ENCODE measurements at places on chromosomes 12 and 14.

DNA sequence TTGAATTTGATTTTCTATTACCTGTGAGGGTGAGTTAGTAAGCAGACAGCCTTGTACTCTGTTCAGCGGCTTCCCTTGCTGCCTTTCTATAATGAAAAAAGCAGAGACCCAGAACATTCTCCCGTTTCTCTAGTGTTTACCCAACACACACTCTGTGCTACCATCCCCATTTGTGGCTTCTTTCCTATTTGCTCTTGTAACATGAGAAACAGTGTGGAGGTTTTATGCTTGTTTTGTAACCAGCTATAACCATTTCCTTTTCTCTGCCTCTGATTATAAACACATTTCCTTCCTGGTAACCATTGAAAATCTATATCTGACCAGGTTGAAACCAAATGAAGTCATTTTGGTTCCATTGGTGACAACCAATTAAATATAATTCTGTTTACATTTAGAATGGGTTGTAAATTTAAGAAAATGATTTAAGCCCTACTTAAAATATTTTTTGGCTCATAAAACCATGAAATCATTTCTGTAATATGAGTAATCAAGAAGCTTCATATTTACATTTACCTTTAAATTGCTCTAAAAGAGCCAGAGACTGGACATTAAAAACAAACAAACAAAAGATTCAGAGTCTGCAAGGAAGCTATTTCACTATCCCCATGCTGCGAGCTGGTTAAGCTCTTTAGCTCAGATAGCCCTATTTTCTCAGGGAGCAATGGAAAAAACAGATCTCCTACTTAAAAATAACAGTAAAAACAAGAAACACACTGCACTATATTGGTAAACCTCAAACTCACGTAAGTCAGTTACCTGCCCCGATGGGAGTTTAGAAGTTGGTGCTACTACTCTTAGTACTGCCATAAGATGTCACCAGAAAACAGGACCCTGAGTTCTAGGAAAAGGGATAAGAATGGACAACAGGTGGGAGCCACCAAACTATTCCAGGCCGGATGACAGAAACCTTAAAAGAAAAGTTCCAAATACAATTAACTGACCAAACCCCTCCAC is 206.5 kb upstream of the EEA1 start:
- no peak for DNase-seq

GRCh38 chr14:92579244-92579936 is 65.8 kb downstream of the RIN3 start:
- DNase-seq = no peak

GRCh38 chr12:87270919-87271318 is 758.3 kb downstream of the C12orf50 start:
- no peak for DNase-seq

DNA sequence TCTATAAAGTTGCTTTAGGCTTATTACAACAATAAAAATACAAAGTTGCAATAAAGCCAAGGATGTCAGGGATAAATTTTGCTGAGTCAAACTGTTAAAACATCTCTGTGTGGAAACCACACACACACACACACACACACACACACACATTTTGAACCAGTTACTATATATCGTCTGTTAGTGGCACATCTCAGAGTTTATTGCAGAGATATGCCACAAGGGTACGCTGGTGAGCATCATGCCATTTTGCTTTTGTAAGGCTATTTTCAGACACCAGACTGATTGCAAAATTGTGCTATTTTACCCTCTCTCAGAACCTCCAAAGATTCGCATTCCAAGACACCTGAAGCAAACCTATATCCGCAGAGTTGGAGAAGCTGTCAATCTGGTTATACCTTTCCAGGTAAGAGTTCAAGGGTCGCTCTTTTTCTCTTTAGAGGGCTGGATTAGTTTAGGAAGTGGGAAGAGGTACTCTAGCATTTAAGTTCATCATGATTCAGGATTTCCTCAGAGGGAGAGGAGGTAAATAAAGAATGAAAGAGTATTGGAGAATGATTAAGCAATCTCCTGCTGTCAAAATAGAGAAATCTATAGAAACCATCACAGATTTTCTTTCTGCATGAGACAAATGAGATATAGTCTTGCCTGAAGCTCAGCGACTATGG is 27.3 kb upstream of the CHPT1 start:
- DNase-seq = no peak

- DNase-seq = no peak
Observed at GRCh38 chr12:132824053-132824452, 4.6 kb downstream of the GOLGA3 start.

DNA sequence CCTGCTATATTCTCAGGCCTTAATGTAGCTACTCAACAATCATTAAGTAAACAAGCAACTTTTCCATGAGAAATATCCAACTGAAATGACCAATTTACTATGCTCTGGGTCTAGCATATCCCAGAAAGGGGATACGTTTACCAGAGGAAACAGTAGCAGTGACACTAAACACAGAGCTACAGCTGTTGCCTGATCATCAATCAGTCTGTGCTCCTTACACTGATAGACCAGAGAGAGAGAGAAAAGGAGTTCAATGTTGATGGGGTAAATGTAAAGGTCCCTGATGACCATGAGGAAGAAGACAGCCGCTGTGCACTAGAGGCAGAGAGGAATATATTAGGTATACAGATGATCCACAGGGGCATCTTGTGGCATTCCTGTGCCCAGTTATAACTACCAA is 397.2 kb upstream of the USP15 start:
- no peak for DNase-seq

- DNase-seq = no peak
Observed at GRCh38 chr14:24456980-24457379, 14.4 kb upstream of the SDR39U1 start.

- no peak for DNase-seq
Observed at GRCh38 chr14:88962356-88962755, 137.9 kb downstream of the TTC8 start.

GRCh38 chr12:65731771-65732170 is 92.5 kb upstream of the HMGA2 start:
- DNase-seq = no peak

GRCh38 chr12:53532021-53532420 is 24.7 kb upstream of the NPFF start:
- DNase-seq = no peak

DNA sequence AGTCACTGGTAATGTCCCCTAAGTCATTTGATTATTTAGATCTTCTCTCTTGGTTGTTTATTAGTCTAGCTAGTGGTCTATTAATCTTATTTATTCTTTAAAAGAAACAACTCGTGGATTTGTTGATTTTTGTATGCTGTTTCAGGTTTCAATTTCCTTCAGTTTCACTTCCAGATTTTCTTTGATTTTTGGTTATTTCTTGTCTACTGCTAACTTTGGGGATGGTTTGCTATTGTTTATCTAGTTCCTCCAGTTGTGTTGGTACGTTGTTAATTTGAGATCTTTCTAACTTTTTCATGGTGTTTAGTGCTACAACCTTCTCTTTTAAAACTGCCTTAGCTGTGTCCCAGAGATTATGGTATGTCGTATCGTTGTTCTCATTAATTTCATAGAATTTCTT is 18.5 kb upstream of the CD69 start:
- no peak for DNase-seq

GRCh38 chr12:4440187-4440941 is 5.3 kb downstream of the FGF6 start:
- no peak for DNase-seq

GRCh38 chr14:88829188-88829587 is 4.7 kb downstream of the TTC8 start:
- DNase-seq = no peak

- DNase-seq = no peak
Observed at GRCh38 chr14:82425261-82425660, 891.6 kb upstream of the SEL1L start.

DNA sequence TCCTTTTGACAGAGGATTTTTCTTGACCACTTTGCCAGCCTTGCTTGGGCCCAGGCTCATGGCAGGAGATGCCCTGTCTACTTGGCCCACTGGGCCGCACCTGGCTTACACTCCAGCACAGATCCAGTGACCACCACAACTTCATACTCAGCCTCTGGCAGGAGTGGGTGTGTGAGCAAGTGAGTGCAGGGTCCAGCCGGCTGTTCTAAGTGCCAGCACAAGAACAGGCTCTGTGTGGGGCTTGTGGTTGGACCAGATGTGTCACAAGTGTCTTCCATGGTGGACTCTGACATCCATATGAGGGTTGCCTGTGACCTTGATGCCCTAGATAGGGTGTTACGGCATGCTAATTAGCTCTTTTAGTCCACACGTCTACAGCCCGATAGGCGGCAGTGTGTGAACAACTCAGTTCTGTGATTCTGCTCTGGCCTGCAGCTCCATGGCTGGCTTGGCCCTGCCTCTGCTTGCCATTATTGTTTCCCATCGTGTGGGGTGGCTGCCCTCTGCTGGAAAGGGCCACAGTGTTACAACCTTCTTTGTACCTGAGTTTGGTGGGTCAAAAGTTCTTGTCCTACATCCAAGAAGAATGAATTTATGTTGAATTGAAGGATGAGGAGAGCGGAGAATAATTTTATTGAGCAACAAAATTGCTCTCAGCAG is 1089.1 kb downstream of the SLC6A15 start:
- DNase-seq = peak; percentile 29

- DNase-seq = peak; percentile 73
Observed at GRCh38 chr12:55019784-55020183, at the start of gene NEUROD4. Gene NEUROD4 (plus strand): TSS chr12:55019974. CDS start chr12:55026440, 6,466 bp downstream.

DNA sequence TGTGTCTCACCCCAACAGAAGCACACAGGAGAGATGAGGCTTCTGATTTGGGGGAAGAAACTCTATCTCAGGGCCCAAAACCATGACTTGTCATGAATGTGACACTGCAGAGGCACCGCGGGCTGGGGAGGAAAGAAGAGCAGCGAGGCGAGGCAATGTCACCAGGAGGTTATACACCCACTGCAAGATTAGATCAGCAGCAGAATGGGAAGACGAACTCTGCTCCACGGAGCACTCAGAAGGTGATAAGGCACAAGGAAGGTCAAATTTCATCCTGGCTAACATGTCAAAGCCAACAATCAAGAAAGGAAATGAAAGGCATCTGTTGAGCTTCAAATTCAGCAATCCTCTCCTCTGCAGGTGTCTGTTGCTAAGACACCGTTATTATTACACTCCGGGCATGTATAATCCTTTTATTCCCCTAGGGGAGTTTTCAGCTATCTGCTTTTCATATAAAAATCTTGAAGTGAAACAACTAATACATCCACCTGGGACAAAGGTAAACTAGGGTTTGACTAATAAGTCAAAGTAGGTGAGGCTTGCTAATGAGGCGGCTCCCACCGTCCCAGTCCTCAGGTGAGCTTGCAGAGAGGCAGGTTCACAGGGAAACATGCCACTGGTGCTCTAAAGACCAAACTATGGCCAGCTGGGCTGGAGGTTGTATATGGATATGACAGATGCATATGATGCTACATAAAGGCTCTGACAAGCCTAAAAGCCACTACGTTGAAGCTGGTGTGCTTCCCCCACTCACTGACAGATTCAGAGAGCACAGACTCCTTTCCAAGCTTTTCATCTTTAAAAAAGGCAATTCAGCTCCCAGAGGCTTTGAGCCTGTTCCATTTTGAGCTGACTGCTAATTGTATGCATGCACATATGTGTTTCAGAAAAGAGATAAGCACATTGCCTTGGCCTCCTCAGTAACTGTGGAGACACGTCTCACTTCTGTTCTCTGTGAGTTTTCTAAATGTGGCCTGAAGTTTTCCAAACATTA is 221.2 kb downstream of the NELL2 start:
- DNase-seq = no peak

DNA sequence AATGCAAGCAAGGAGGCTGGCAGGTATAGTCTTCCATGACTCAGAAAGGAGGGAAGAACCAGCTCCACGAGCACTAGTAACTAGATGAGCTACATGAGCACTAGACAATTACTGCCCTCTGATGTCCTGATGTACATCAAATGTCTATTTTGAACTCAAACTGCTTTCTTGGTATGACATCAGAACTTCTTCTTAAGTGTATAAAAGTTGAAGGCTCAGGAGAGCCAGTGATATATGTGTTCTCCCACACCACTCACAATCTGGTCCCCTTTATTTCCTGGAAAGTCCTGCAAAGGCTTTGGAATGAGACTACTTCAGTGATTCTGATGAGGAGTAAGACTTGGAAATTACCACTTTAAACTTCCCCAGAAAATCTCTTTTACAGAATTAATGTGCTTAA is 18.5 kb upstream of the DHRS7 start:
- peak; percentile 30 for DNase-seq

- peak; percentile 71 for DNase-seq
Observed at GRCh38 chr14:65019944-65020566, 33.4 kb downstream of the FNTB start.

- DNase-seq = no peak
Observed at GRCh38 chr14:94345344-94346064, 22.4 kb upstream of the SERPINA6 start.

- DNase-seq = no peak
Observed at GRCh38 chr12:85796001-85796400, 40.2 kb downstream of the RASSF9 start.

GRCh38 chr14:68468437-68469207 is 324.2 kb downstream of the ZFP36L1 start:
- no peak for DNase-seq

DNA sequence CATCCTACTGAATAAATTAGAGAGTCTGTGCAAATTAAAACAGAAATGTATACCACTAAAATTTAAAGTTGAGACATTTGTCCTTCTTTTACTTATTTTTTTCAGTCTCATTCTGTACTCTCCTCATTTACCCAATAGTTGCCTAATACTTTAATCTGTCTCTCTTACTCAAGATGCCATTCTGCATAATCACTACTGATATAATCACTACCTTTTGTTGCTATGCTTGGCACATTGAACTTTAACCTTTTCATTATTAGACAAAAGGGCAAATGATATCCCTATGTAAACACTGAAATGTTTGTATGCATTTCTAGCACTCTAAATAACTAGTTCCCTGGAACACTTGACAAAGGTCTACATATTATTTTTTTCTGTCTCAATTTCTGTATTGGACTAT is 1108.3 kb upstream of the FLRT2 start:
- DNase-seq = no peak

DNA sequence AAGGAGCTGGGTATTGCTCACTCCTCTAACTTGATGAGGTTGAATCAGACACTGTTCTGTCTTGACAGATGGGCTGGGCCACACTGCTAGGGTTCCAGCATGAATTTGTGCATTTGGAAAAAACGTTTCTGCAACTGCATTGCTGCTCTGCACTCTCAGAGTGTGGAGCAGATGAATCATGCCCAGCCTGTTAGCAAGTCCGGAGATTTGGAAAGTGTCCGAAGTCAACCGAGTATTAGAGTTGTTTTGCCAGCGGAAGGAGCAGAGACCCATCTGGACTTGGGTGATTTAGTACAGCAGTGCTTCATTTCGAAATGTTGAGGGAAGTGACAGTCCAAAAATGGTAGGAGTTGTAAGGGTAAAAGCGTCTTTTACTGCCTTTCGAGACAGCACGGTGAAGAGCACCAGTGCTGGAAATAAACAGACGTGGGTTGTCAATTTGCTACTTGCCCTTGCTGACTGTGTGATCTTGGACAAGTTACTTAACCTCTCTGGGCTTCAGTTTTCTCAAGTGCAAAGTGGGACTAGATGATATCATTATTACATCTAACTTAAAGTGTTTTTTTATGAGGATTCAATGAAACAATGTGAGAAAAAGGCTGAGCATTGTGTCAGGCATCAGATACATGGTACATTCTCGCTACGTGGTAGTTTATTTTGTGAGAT is 139.5 kb downstream of the CHST11 start:
- no peak for DNase-seq

Measured in left lung (tissue), 14 donors.